ENCODE measurements at places on chromosomes 5 and 9.

DNA sequence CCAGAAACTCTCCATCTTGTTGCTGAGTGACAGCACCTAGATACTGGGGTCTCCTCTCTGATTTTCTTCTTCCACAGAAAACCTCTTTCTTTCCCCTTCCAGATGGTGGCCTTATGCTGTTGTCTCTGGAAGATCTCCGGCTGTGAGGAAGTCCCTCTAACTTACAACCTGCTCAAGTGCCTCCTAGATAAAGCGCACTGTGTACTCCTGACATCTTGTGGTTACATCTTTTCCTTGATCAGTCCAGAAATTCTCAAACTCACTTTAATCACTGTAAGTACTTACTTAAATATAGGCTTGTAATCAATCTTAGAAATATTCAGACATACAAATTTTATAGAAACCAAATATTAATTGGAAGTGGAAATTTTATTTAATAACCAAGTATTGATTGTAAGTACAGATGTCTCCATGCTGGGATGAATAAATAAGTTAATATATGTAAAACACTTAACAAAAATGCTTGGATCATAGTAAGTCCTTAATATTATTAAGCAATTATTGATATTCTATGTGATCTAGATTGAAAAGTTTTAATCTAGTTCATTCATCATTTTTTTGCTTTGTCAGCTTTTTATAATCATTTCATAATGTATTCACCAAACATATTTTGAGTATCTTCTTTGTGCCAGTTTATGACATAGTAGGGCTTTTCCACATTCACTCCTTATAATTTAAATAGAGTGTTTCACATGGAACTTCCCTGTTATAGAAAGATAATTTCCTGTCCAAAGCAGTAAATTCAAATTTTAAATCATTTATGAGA lies 1381.4 kb upstream of the CDH6 start:
- no peak for DNase-seq

DNA sequence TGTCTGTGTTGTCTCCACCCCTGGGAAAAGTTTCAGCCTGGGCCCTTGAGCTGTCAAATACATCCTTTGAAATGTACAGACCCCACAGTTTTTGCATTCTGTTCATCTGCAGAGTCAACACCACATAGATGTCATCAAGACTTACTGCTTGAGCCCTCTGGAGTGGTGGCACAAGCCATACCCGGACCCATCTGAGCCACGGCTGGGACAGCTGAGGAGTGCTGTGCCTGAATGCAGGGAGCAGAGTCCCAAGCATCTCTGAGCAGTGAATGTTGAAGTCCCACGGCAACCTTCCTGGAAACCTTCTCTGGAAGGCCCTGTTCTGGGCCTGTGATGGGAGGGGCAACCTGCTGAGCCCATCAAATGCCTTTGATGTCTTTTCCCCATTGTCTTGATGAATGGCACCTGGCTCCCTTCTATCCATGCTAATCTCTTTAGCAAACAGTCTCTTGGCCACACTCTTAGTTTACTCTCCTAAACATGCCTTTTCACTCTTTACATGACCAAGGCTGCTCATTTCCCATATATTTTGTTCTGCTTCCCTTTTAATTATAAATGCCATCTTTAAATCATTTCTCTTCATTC lies 92.5 kb downstream of the ATPSCKMT start:
- DNase-seq, result no peak

GRCh38 chr5:83726912-83727311 lies 6.3 kb upstream of the HAPLN1 start:
- DNase-seq, result no peak

- peak; percentile 36 for DNase-seq
Observed at GRCh38 chr5:159316519-159317383, 13.5 kb downstream of the IL12B start.

DNA sequence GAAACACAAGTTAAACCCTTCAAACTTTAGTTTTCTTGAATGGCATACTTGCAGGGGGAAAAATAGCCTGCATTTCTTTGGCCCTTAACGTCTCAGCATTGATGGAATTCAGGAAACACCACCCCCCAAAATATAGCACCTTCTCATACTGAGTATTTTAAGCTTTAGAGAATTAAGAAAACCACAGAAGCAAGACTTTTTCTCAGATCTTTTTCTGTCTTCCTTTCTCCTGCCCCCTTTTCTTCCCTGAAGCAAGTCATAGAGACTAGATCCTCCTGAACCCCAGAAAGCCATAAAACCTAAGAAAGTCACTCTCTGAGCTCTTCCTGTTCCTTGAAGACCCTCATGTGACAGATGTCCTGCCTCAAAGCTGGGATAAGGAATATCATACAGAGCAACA lies 1069.9 kb downstream of the EFNA5 start:
- no peak for DNase-seq

DNA sequence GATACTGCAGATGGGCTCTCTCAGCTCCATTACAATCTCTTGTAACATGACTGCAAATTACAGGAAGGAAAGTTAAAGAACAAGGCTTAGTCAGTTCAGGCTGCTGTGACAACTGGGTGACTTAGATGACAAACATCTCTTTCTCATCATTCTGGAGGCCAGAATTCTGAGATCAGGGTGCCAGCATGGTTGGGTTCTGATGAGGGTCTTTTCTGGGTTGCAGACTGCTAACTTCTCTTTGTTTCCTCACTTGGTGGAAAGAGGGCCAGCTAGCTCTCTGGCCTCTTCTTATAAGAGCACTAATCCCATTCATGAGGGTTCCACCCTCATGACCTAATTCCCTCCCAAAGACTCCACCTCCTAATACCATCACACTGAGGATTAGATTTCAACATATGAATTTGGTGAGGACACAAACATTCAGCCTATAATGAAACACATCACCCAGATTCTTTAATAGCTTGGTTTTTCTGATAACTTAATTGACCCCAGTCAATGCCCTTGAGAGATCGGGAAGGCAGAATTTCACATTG lies 73.6 kb upstream of the MAMDC2 start:
- no peak for DNase-seq

- DNase-seq, result no peak
Observed at GRCh38 chr9:106077731-106078130, 383.4 kb downstream of the TMEM38B start.

GRCh38 chr5:40909264-40909663 lies at the start of gene C7:
Gene C7 (plus strand): TSS chr5:40909497. CDS start chr5:40909611, 114 bp downstream.
- DNase-seq, result no peak

GRCh38 chr9:85522459-85523092 lies 219.2 kb downstream of the AGTPBP1 start:
- DNase-seq, result no peak

GRCh38 chr5:105953616-105954015 lies 1717.1 kb downstream of the EFNA5 start:
- DNase-seq, result no peak

GRCh38 chr5:156824800-156825199 lies 25.3 kb upstream of the PPP1R2B start:
- no peak for DNase-seq

DNA sequence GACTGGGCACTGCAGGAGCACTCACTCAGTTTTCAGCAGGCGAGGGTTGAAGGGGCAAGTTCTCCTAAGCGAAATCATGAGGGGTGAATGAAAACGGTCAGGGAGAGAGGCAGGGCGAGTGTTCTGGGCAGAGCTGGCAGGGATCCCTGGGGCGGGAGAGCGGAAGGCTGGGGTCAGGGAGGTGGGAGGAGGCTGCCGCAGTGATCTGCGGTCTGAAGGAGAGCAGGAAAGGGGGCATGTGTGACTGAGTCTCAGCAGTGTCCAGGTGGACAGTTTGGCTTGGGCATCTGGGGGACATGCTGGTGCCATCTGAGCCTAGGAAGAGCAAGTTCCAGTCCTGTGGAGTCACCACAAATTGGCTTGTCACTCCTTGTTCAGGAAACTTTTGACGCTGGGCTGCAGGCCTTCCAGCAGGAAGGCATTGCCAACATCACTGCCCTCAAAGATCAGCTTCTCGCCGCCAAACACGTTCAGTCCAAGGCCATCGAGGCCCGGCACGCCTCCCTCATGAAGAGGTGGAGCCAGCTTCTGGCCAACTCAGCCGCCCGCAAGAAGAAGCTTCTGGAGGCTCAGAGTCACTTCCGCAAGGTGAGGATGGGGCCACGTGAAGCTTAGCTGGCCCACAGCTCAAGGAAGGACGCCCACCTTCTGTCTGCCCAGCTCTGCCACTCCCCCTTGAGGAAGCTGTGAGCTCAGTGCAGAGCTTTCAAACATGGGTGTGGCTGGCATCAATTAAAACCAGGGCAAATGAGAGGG lies 31.1 kb downstream of the DYNC2I2 start:
- no peak for DNase-seq

DNA sequence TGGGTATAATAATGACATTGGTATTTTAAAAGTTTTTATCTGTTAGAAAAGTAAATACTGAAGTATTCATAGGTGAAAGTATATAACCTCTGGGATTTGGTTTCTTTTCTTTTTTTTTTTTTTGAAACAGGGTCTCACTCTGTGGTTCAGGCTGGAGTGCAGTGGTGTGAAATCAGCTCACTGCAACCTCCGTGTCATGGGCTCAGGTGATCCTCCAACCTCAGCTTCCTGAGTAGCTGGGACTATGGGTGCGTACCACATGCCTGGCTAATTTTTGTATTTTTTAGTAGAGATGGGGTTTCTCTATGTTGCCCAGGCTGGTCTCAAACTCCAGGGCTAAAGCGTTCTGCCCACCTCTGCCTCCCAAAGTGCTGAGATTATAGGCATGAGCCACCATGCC lies 7.2 kb downstream of the HSDL2 start:
- DNase-seq, result no peak

GRCh38 chr9:94778013-94778412 lies 51.5 kb downstream of the AOPEP start:
- no peak for DNase-seq

GRCh38 chr9:130426883-130427282 lies 17.9 kb upstream of the ASS1 start:
- DNase-seq, result no peak

- peak; percentile 46 for DNase-seq
Observed at GRCh38 chr9:87725900-87726709, at the start of gene CTSL. Gene CTSL (plus strand): TSS chr9:87726119. CDS start chr9:87727604, 1,485 bp downstream.

- DNase-seq, result no peak
Observed at GRCh38 chr5:81895307-81895706, 76.5 kb upstream of the ATG10 start.

- no peak for DNase-seq
Observed at GRCh38 chr9:6634444-6634843, 11.1 kb downstream of the GLDC start.

DNA sequence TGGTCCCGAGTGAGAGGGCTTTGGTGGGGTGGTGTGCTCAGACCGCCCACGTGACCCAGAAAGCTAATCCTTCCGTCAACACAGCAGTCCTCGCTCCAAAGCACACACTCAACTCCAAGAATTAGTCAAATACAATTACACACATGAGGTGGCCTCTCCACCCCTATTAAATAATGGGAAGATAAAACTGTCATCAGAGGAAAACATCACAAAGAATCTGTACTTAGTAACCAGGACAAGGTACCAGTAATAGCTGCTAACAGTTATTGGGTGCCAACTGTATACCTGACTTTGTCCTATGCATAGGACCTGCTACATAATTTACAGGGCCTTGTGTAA lies 222.8 kb downstream of the HSPA4 start:
- no peak for DNase-seq

DNA sequence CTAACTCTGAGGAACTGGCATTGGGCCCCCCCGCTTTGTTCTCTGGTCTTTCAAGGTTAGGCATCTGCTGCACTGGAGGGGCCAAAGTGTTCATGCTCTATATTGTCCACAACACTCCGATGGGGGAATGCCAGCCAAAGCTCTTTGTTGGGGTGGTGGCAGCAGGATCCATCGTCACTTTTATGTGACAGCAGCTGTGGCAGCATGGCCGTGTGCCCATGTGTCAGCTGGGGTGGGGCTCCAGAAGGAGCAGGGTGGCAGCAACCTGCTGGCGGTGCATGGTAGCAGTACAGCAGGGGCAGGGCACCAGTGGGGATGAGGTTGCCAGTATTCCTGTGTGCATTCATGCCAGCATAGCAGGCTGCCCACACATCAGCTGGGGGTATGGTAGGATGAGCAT lies 28.2 kb downstream of the ITGA2 start:
- no peak for DNase-seq

All from activated CD4-positive, alpha-beta T cell treated with anti-CD3 and anti-CD28 coated beads, Interleukin-2, amount 50 U/mL, for 4 hours (primary cell).